ENCODE measurements at places on chromosomes 16 and 17.

- no peak for DNase-seq
Measured at GRCh38 chr17:6927290-6928126, 68.3 kb upstream of the ALOX12 start.

DNA sequence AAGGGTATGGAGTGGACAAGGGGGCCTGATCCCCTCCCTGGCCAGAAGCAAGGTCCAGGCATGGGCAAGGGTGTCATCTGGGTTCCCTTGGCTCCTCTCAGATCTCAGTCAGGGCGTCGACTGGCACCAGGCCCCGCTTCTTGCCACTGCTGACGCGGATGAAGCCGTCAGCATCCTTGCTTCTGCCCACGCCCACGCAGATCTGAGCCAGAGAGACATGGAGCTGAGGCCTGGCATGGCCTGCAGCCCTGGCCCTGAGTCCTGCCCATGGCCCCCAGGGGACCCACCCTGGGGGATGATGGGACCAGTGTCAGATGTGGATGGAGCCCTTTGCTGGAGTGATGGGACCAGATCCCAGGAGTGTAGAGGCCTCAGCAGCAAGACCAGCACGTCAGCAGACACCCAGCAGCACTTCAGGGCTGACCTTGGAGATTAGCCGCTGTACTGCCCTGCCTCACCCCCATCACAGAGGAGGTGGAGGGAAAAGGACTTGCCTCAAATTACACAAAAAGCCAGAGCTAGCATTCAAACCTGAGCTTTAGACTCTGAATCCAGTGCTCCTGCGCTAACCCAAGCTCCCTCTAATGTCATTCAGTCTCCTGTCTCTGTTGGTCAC lies 12.2 kb downstream of the RPL19 start:
- no peak for DNase-seq

GRCh38 chr17:77109159-77109759 lies 31.5 kb upstream of the SEC14L1 start:
- no peak for DNase-seq

DNA sequence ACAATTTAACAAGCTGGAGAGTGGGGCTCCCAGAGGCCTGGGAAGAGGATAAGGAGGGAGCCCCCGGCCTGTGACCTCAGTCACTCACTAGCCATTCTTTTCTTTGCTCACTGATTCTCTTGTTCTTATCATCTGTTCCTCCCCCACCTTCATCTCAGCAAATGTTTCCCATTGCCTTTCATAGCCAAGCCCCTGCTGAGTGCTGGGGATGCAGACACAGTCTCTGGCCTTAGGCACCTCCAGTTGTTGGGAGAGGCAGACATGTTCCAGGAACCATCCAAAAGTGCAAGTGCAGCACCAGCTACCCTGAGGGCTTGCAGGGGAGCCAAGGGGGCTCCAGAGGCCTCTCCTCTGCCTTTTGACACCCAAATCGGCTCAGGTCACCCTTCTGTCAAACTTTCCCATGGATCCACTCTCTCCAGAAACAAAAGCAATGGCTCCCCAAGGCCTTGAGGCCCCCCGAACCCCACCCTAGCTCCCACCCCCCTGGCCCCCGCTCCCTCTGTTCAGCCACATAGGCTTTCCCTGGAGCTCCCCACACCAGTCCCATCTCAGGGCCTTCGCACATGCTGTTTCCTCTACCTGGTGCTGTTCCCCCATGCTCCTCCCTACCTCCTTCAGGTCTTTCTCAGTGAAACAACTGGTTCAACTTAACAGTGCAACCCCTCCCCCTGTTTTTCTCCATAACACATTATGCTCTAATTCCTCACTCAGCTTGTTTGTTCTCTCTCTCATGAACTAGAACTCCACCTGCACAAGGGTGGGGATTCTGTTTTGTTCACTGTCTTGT lies 14.9 kb upstream of the KCNJ12 start:
- DNase-seq = no peak

- no peak for DNase-seq
Measured at GRCh38 chr17:42413464-42414040, 9.5 kb downstream of the CAVIN1 start.

GRCh38 chr16:12417815-12418211 lies 385.9 kb downstream of the CPPED1 start:
- DNase-seq = no peak

DNA sequence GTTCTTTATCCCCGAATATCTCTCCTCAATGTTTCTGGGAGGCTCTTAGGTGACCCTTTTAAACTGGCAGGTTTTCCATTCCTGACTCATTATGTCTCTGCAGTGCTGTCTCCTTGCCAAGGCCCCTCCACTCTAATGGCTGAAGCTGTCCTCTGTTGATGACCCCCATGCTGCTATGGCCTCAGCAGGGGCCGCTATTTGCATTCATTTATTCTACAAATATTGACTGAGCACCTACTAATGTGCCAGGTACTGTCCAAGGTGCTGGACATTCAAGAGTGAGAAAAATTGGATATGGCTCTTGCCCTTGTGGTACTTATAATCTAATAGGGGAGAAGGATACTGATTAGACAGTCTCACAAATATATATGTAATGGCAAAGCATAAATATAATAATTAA lies 55.4 kb downstream of the GP2 start:
- DNase-seq = no peak

GRCh38 chr16:65075877-65076276 lies 46.0 kb downstream of the CDH11 start:
- no peak for DNase-seq

GRCh38 chr17:39922006-39922405 lies 3.6 kb upstream of the GSDMB start:
- no peak for DNase-seq

DNA sequence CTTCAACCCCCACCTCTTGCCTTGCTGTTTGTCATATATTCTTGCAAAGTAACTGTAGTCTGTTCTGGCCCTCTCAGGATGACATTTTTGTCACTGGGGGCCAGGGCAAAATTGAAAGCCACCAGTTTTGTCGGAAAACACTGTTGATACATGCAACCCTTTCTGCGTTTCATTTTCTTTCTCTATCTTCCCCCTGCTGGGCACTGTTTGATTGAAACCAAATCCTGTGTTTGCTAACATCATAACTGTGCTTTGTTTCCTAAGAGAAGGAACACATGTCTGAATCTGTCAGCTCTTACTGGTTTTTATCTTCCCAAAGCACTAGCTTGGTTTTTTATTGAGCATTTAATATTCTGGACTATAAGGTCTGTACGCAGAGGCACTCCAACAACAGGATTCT lies 11.7 kb upstream of the CPPED1 start:
- no peak for DNase-seq

GRCh38 chr16:23908790-23909189 lies 73.0 kb downstream of the PRKCB start:
- DNase-seq = no peak

DNA sequence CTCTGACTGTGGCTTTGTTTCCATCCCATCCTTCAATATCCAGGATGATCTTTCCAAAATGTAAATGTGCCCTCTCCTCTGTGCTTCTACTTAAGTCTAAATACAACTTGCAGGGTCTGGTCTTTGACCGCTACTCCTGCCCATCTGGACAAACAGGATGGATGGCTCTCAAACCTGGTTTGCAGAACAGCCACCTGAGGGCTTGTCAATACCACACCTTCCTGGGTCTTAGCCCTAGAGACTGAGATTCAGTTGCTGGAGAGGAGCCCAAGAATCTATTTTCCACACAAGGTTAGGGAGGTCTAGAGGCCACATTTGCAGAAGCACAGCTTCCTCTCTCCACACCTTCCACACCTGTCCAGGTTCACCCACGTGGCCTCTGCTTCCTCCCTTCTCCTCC lies 1.9 kb upstream of the GRB7 start:
- no peak for DNase-seq

DNA sequence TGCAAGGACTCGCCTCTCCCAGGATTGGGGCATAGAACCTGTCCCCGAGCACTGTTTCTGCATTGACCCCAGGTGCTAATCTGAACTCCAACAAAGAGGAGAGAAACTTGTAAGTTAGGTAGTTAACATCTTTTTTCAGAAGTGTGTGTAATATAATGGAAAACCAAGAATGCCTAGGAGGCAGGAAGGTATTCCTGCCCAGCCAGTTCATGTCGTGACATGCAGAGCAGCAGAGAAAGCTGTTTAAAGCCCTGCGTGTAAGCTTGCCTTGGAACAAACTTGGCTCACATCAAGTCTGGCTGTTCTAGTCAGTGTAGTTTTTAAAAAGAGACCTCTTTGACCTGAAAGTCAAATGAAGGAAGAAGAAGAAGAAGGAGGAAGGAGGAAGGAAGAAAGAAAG lies 2.1 kb upstream of the GNA13 start:
- no peak for DNase-seq

DNA sequence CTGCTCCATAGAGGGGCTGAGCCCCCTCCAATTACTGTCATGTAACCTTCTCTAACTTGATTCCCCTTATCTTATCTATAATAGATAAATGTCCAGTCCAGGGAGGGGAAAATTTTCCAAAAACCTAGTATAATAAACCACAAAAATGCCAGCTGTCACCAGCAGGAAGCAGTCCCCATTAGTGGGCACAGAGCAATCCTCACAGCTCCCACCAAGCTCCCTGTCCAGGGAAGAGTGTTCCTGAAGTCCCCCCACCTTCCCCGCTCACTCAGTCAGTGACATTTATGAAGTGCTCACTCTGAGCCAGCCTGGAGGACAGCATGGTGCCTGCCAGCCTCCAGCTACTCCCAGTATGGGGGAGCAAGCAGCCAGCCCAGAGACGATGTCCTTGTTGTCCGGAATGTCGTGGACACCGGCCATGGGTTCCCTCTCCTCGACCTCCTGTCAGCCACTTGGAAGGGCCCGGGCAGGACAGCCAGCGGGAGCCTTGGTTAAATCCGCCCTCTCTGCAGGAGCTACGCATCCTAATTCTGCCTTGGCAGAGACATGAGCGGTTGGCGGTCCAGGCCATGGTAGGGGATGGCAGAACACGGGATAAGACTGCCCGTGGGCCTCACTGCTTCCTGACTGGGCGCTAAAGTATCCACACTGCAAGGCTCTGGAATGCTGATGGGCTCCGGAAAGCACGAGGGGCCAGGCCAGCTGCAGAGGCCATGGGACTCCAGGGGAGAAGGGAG lies 102.0 kb upstream of the CDH5 start:
- no peak for DNase-seq

- DNase-seq = no peak
Measured at GRCh38 chr17:17343160-17343735, 40.1 kb downstream of the NT5M start.

GRCh38 chr17:14760212-14760611 lies 459.3 kb downstream of the HS3ST3B1 start:
- DNase-seq = no peak

GRCh38 chr17:19302791-19303331 lies 59.7 kb downstream of the B9D1 start:
- DNase-seq = no peak

- DNase-seq = no peak
Measured at GRCh38 chr16:71855937-71856662, 10.3 kb downstream of the ATXN1L start.

DNA sequence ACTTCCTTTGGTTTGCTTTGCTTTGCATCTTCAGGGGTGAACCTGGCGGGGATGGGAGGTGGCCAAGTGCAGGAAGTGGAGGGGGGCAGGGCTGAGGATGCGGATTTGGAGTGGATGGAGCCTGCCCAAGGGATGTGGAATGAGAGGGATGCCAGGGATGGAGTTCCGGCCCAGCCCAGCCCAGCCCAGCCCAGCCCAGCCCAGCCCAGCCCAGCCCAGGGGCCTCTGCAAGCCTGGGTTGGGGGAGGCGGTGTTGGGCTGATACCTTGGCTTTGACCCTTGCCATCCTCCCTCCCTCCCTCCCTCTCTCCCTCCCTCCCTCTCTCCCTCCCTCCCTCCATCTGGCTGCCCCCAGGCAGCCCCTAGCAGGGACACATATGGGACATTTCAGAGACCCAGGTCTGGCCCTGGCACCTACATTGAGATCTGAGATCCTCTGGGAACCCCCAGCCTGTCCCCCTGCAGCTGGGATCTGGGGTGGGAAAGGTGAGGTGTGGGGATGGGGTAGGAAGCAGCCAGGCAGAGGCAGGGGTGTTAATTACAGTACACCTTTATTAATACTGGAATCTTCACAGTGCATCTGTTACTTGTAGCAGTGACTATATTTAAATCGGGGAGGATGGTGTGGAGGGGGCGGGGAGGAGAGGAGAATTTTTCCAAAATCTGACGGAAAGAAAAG lies 14.5 kb downstream of the IL34 start:
- no peak for DNase-seq

- DNase-seq = peak; percentile 25
Measured at GRCh38 chr16:12228602-12229499, 252.3 kb downstream of the SNX29 start.

GRCh38 chr16:12750554-12750918 lies 53.2 kb downstream of the CPPED1 start:
- DNase-seq = no peak

GRCh38 chr16:8936421-8936820 lies 27.3 kb downstream of the USP7 start:
- peak; percentile 17 for DNase-seq

GRCh38 chr17:43791589-43791988 lies 11.4 kb downstream of the CFAP97D1 start:
- DNase-seq = peak; percentile 15

DNA sequence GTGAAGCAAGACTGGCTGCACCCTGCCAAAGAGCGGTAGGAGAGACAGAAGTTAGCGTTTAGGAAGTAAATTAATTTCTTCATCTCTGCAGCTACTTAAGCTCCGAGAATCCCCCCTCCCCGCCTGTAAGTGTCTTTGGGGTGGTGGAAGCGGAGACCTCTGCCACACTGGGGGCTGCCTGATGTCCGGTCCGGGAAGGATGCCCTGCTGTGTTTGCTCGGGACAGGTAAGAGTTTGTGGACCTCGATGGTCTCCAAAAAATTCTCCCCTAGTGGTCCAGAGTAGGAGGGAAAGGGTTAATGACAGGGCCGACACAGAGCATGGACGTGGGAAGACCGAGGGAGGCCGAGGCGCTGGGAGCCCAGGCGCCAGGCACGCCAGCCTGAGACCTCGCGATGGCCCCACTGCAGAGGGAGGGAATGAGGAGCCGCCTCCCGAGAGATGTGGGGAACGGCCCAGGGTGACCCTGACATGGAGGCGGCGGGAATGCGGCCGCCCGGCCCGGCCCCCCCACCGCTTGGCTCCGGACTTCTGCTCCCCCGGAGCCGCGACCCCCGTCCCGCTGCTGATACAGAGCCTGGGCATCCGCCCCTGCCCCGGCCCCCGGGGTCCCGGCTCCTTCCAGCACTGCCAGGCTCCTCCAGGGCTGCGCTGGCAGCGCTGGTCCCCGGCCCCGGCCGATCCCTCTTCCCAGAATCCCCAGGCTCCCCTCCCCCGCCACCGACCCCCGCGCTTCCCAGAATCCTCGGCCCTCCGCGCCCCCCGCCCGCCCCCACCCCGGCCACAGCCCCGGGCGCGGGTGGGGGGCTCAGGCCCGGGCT lies 680 bp downstream of the ZNF629 start:
- DNase-seq = peak; percentile 48
